CD4-positive, alpha-beta T cell treated with Interleukin-17A for 4 hours (primary cell): ENCODE measurements at places on chromosomes 2 and 18.

GRCh38 chr2:105763076-105763475 is 18.4 kb downstream of the NCK2 start:
- DNase-seq = no peak

DNA sequence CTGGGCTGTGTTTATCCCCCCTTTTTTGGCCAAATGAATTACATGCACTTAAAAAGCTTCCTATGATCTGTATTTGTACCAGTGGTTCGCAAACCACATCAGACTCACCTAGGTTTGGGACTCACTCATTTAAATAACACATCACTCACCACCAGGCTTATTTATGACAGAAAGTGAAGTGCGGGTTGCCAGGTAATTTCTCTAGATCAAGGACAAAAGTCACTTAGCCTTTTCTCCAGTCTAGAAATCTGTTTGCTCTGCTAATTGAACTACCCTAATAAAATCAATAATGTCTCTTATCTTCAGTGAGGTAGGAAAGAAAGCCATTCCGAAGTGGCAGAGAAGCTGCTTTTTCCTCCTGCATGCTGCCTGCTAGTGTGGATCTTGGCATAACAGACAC is 88.1 kb upstream of the SLC8A1 start:
- no peak for DNase-seq

- no peak for DNase-seq
These were observed 365.2 kb downstream of the ZNF521 start for GRCh38 chr18:24986666-24987302.

- no peak for DNase-seq
These were observed 31.9 kb upstream of the RPIA start for GRCh38 chr2:88659538-88659915.

- DNase-seq = peak; percentile 80
These were observed 31.7 kb upstream of the MEP1B start for GRCh38 chr18:32158108-32158624.

DNA sequence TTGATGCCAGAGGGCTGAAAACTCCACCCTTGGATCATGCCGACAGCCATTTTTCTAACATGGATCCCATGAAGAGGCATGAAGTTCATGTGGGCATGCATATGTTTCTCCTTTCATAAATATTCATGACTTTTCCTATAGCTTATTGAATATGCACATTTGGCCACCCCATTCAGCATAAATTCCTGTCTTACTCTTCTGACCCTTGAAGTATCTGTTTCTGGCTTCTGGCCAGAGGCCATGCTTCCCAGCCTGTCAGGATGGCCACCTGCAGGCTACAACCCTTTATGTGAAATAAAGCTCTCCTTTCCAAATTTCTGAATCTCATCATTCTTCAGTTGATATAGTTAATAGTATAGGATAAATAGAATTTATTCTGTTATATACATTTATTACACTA is 19.6 kb upstream of the MSTN start:
- DNase-seq = no peak
